Omental fat pad (tissue), 4 donors: ENCODE measurements at places on chromosomes 3 and 15.

GRCh38 chr3:184133840-184134745 is 1.1 kb upstream of the EIF2B5 start:
- peak; percentile 43 for DNase-seq

- no peak for DNase-seq
These were observed 36.7 kb upstream of the BLM start for GRCh38 chr15:90680371-90680935.

DNA sequence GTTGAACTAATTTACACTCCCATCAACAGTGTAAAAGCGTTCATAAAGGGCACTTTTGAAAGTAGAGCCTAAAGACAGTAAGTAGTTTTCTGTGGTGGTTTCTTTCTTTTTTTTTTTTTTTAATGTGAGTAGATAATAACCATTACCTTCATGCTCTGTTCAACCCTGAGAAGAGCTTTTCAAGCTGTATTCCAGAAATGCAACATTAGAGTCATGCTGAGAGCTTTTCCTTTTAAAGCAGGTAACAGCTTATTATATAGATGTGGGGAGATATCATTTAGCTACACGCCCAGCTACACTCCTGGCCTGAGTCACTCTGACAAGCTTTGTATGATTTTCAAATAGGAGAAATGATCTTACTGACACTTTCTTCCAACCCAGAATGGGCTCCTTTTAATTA is 96.2 kb upstream of the ARHGEF26 start:
- no peak for DNase-seq

- no peak for DNase-seq
These were observed 8.7 kb downstream of the SPCS1 start for GRCh38 chr3:52714335-52715302.

- DNase-seq, result no peak
These were observed 436.3 kb downstream of the WDR72 start for GRCh38 chr15:53323191-53323590.
